ENCODE measurements at places on chromosomes 12 and 14.

DNA sequence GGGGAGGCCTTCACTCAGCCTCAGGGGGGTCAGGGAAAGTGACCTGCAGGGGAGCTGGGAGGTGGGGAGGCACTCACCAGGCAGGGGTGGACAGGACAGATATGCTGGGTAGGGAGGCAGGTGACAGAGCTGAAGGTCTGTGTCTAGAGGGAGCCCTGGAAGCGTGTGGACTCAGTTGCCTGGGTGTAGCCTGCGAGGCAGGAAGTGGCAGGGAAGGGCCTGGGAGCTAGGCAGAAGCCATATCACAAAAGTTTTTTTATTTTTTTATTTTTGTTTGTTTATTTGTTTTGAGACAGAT is 39.3 kb downstream of the ARL6IP4 start:
- DNase-seq = no peak

DNA sequence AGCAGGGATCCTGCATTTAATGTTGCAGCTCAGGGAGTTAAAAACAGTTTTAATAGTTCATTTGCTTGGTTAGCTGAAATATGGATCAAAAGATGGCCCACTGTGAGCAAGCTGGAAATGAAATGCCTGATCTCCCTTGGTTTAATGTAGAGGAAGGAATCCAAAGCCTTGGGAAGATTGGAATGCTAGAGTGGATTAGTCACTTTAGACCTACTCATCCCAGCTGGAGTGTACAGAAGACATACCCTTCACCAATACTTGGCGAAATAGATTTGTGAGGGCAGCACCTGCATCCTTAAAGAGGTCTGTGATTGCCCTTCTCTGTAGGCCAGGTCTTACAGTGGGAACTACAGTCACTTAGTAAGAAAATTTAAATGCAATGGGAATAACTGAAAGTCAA is 58.0 kb upstream of the KRAS start:
- DNase-seq = peak; percentile 64

GRCh38 chr12:1859643-1860042 is 39.3 kb downstream of the LRTM2 start:
- DNase-seq = no peak

DNA sequence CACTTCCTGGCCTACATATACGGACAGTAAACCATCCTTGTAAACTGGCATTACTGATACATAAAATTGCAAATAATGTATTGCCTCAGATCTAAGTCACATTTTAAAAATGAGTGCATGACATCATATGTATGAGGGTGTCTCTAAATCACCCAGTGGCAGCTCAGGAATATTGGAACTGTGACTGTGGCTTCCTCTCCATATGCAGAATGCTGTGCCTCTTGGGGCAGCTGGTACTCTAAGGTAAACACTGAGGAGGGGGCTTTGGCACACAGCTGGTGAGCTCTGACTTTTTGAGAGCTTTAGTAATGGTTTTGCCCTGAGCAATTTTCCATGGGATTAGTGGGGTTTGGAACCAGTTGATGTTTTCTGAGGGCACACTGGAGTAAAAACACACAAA is 263.7 kb downstream of the BMP4 start:
- DNase-seq = no peak

DNA sequence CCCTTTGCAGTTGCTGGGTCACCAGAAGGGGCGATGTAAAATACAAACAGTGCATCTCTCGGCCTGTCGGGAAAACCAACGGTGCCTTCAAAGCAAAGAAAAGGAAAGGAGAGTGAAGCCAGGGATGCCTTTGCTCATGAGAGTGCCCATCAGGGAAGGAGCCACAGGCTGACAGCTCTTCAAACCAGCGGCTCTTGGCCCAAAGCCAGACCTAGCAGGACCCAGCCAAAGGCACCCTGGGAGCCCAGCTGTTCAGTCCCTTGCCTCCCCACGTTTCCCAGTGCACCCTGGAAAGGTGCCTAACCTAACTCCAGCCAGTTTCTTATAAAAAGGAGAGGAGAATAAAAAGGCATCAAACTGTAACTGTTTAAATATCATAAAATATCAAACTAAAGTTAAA is 29.2 kb downstream of the PRMT8 start:
- DNase-seq = no peak

DNA sequence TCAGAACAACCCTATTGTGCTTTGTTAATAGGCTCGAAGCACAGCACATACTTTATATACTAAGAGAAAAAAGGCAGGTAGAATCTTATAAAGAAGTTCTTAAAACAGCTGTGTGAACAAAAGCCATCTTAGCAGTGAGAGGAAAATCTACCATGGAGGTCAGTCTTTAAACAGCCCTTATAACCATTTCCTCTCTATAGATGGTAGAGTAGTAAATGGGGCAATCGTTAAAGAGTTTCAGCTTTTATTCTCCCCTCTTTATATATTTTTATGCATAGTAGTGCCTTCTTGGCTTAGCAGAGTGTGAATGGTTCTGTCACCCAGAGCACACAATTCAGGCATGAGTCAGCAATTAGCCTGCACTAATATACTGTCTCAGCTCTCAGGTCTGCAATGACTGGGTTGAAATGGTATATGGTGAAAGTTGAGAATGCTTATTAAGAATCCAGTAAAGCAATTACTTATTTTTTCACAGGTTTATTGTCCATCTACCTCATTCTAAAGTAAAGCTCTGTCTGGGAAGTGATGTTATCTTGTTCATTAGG is 305.0 kb downstream of the NELL2 start:
- no peak for DNase-seq

GRCh38 chr14:89660166-89660565 is 243.1 kb upstream of the FOXN3 start:
- DNase-seq = no peak

DNA sequence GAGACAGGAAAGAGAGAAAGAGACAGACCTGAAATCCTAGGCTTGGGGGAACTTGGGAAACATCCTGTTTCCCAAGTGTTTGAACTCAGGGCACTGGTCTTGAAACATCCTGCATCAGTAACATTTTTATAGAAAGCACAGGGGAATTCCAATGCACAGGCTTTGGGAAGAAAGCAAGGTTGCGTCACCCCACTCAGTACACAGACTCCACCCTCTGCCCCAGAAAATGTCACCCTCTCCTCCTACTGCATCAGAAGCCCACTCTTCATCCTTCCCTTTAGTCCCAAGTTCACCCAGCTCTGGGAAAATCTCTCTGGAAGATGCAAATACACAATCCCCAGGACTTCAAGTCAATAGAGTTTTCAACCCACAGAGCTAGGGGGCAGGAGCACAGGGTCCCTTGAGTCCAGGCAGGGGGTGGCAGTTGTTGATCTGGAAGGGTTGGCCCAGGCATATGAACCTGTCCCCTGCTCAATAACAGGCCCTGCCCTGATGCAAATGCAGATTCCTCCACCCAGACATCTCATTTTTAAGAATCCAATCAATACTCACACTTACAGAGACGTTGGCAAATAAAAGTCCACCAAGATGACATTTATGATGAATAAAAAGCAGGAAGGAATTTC is 1.7 kb downstream of the RDH16 start:
- DNase-seq = no peak

DNA sequence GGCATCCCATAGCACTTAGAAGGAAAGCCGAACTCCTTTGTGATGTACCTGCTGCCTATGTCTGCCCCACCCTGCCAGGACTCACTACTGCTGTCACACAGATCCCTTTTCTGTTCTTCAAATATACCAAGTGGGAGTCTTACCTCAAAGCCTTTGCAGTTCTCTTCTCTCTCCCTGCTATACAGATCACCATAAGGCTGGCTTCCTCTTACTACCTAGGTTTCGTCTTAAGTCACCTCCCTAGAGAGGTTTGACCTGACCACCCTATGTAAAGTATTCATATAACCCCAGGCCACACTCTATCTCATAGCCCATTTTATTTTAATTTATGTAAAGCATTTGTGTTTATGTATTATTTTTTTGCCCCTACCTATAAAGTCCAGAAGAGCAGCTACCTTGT is 117.6 kb downstream of the CRADD start:
- DNase-seq = no peak

GRCh38 chr14:93219103-93219726 is 12.2 kb downstream of the UBR7 start:
- no peak for DNase-seq

DNA sequence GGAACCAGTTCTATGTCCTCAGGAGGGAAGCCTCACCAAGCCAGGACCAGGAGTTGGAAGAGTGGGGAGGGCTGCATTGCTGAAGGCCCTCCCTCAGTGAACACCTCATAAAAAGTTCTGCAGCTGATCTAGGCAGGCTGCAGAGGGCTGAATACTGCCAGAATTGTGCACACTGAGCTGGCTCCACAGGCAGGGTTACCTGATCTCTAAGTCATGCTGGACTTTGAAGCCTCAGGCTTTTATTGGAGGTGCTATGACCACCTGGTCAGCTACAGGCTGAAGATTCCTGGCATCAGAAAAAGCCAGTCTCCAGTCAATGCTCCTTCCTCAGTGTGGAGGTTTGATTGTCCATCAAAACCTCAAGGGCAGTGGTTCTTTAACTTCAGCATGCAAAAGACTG is 39.7 kb downstream of the FOS start:
- no peak for DNase-seq
